ENCODE measurements at places on chromosomes 3 and 15. TPM values are rescaled to one million over a fixed set of nuclear protein-coding genes. Genes with fewer than 3 reads are reported as not detected.

DNA sequence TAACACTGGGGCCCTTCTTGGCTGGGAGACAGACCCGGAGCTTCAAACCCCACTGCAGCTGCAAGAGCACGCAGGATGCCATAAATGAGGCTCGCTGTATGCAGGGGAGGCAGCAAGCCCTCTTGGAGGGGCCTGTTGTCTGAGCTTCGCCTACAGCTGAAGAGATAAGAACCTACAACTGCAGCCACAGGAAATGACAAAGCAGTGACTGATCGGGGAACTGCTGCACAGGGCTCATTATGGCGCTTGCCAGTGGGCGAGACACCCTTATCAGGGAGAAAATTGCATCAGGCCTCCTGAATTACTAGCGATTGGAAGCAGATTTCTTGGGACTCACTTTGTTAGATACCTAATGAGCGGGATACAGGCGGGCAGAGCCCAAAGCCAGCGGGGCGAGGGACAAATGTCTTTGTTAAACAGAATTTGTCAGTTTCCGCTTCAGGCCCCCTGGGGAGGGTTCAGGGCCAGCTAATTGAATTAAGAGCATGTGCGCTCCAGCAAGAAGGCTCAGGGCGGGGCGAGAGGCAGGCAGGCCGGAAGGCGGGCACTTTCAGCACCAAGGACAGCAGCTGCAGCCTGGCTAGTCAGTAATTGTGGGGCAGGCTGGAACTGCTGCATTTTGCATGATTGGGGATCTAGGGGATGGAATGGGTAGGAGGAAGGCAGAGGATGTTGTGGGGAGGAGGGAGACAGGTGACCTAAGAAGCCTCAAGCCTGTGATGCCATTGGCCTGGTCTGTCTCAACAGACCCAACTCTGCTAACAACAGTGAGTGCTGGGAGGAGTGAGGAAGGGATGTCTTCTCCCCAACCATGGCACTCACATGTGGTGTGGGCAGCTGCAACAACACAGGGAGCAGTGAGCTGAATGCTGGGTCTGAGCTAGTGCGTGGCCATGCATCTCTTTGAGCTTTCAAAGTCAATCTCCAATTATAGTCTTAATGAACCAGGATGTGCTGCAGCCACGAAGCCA is 55.3 kb downstream of the CCDC33 start:
- DNase-seq = peak; percentile 88

ATP13A5 gene
- not detected for polyA plus RNA-seq

PODXL2 gene
- 3.2 TPM for polyA plus RNA-seq

GRCh38 chr15:36370731-36371112 is 208.7 kb upstream of the CDIN1 start:
- DNase-seq = no peak

GRCh38 chr15:26739791-26740190 is 33.1 kb downstream of the GABRB3 start:
- DNase-seq = no peak

DNA sequence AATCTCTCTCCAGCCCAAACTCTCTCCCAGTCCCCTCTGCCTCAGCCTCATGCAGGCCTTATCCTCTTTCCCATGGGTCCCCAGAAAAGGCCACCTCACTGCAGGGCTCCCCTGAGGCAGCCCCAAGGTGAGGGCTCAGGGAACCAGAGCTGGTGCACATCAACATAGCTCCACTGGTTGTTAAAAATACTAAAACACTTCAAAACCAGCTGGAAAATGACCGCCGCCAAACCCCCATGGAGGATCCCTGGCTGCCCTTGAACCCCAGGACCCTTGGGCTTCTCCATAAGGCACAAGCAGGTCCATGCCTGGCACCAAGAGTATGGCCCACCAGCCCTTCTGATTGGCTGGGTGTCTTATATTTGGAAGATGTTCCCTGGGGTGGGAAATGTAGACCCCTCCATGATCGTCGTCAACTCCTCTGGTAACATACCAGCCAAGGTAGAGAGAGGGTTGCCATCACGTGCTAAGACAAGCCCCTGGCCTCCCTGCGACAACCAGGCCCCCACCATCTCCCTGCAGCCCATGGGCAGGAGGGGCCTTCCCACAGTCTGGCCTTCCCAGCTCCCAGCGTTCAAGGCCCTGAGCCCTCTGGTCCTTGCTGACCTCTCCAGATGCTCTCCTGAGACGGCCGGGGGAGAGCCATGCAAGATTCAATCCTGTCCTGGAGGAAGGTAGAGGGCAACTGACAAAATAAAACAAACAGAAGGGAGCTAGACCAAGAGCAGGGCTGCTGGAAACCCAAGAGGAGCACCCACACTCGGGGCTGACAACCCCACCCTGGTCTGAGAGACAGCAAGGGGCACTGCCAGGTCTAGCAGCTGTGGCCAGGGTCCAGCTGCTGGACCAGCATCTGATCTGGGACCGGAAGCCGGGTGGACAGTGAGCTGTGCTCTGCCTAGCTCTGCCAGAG is 132.1 kb upstream of the PRR20G start:
- DNase-seq = no peak

DNA sequence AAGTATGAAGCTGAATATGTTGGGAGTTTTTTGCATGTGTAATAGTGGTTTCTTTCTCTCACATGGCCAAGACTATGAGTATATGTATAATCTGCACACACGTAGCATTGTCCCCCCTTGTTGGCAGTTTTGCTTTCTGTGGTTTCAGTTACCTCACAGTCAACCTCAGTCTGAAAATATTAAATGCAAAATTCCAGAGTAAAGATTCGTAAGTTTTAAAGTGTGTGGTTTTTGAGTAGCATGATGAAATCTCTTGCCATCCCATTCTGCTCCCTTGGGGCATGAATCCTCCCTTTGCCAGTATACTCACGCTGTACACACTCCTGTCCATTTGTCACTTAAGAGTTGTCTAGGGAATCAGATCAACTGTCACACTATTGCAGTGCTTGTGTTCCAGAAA is 742.0 kb upstream of the CCDC54 start:
- DNase-seq = no peak

DNA sequence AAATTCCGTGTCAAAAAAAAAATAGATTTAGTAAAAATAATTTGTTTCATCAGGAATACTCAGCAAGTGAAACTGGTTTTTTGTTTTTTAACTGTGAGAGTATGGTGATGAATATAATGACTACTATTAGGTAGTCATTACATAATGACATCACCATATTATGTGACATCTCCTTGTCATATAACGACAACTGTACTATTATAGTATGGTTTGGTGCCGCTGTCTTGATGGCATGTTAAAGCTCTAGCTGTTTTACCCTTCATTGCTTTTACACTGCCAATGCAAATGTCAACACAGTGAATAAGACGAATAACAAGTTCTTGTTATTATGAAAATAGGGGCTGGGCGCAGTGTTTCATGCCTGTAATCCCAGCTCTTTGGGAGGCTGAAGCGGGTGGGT is 45.6 kb upstream of the FAH start:
- DNase-seq = no peak

DNA sequence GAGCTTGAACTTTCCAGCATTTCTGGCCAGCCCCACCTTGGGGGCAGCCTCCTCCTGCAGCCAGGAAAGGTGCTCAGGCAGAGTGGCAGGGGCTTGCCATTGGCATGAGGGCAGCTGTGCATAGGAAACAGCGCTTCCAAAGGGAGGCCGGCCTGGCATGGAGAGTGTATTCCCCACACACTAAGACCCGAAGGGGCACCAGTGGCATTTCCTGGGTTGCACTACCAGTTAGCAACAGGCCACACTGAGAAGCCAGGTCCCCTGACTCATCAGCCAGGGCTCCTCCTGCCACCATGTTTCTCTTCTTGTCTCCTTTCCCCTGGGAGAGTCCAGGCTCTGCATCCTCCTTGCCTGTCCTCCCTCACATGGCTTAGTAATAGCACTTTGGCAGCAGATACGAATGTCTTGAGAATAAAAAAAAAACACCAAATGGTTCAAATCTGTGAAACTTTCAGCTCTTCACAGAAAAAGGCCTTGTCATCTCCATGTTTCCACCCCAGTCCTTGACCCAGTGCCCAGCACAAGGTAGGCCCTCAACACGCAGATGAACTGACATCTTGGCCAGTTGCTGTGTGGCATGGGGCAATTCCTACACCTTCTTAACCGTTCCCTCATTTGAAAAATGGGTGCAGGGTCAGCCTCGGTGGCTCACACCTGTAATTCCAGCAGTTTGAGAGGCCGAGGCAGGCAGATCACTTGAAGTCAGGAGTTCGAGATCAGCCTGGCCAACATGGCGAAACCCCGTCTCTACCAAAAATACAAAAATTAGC is 180.4 kb downstream of the SMAD6 start:
- peak; percentile 61 for DNase-seq

- peak; percentile 68 for DNase-seq
Measured at GRCh38 chr15:75732809-75733451, 20.3 kb upstream of the CSPG4 start.

PLCL2 gene
- polyA plus RNA-seq = 10.4 TPM

TLR9 gene
- polyA plus RNA-seq = 0.23 TPM

DNA sequence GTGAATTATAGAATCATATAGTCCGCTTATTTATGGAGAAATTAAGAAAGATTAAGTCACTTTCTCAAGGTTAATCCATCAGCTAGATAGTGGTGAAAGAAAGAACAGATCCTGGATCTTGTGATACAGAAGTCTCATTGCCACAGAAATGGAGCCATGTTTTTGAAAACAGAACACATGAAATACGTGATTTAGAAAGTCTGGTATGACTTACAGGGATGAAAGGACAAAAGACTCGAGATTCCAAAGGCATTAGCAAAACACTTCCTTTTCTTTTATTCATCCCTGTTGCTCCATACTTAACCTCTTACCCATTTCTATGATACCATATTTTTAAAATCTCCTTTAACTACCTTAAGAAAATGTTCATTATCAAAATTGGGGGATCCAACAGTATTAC is 40.0 kb upstream of the TEX9 start:
- DNase-seq = no peak

C3orf20 gene
- polyA plus RNA-seq = not detected

- no peak for DNase-seq
Measured at GRCh38 chr3:151011427-151011826, 38.9 kb upstream of the CLRN1 start.

- DNase-seq = no peak
Measured at GRCh38 chr3:188090620-188091309, 63.2 kb upstream of the LPP start.

ROPN1B gene
- 8.1 TPM for polyA plus RNA-seq

DNA sequence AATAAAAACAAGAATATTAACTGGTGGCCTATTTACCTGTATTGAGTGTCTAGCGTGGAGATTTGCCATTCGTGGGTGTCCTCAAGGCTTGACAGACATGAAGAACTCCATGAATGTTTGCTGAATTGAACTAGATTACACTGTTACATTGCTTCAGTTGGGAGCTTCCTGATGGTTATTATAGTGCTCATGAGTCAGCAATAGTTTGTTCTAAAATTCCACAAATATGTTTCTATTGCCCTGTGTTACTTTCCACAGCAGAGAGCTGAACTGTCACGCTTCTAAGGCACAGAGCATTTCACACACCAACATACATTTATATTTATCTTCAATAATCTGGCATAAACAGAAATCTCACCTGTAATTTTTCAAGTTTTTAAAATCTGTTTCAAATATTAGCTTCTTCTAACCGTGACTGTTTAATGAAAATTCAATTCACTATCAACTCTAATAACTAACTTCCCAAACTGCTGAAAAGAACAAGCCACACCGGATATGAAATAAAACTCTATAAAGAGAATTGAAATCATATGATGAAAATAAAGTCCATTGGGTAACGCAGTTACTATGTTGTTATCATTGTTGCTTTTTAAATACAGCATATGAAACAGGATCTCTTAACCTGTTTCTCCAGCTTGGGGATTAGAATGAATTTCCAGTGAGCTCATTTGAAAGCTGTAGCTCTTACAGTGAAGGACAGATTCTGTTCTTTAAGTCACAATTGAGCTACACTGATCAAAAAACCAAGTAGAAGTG is 61.2 kb upstream of the MCF2L2 start:
- no peak for DNase-seq

- DNase-seq = no peak
Measured at GRCh38 chr3:170699158-170700053, 113.5 kb upstream of the SLC7A14 start.

KIF9 gene
- polyA plus RNA-seq = 19.2 TPM

GOLGA6B gene
- polyA plus RNA-seq = not detected

GMNC gene
- polyA plus RNA-seq = 0.06 TPM

DNA sequence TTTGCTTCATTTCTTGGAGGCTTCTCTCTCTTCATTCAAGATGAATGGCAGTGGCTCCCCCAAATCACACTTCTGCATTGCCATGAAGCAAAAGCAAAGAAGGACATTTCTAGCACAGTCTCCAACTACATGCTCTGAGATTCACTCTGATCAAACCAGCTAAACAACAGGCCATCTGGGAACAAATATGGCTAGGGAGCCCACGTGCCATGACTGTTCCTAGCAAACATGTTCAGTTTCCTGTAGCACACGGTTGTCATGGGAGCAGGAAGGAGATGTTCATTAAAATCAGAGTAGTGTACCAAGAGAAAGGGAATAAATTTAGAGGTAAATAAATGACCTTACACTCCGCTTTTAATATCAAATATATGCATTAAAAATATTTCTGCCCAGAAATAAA is 327.3 kb downstream of the GBE1 start:
- DNase-seq = no peak

DNA sequence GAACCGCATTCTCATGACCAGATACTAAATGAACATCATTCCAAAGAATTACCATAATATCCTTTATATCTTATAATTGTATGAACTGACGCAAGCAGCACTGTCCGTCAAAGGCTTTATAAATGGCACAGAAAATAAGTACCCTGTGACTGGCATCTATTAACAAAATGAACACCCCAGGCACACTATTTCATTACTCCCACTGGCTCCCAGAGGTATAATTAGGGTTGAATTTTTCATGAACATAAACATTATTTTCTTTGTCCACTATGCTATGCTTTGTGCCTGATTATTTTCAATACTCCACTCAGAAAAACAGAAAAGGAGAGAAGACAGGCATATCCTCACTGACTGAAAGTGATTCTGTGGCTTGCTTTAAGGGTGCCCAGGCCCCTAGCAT is 71.1 kb downstream of the LYZL4 start:
- no peak for DNase-seq

THSD4 gene
- 42.4 TPM for polyA plus RNA-seq

DNA sequence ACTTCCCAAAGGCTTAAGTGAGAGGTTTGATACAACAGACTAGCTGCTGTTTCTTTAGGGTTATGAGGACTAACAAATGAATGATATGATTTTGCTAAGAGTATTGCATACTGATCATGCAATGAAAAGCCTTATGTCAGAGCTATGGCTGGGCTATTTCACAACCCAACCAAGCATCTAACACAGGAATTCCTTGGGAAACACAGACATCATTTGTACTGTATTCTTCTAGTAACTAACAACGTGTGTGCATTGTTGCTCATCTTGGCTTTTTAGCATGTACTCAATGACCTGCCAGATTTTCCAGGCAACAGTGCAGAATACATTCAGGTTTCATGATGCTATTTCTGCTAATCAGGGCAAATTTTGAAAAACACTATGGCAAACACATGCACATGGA is 19.3 kb downstream of the PDZRN3 start:
- DNase-seq = no peak
